ENCODE measurements at places on chromosomes 16 and 17.

- no peak for DNase-seq
Measured at GRCh38 chr16:67372664-67373063, 20.6 kb downstream of the TPPP3 start.

- no peak for DNase-seq
Measured at GRCh38 chr17:8150194-8151119, 1.7 kb downstream of the PER1 start.

GRCh38 chr16:8047736-8048135 is 542.6 kb downstream of the TMEM114 start:
- no peak for DNase-seq

DNA sequence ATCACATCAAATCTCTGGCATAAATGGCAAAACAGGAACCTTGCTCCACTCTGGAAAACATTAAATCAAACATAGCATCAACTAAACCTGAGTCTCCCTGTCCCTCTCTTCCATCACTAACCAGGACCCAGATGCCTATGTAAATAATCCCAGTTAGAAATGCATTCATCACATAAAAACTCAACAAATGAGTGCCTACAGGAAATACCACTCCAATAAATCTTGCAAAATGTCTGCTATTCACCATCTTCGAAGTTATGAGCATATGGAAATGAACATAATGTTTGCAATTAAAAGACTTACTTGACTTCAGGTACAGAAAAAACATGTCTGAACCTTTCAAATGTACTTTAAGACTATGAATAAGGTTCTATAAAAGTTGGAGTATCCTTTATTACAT is 425.0 kb downstream of the CDH11 start:
- no peak for DNase-seq

DNA sequence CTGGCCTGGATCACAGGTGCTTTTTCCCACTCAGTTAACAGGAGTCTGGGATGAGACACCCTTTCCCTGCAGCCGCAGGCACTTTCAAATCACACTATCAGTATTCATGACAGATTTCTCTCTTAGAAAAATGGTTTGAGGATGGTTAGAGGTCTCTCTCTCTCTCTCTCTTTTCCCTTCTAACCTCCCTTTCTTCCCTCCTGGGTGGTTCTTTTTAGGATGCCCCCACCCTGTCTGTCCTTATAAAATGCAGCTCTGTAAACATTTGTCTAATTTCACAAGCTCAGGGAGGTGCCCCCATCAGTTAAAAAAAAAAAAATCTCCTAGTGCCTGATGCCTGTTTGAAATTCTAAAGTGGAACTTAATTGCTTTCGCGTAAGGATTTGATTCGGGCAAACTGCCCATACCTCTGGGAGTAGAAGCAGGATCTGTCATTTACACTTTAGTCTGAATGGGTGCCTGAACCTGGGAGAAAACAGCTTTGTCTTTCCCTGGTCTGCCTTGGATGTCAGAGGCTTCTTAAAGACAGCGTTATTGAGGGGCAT is 158.8 kb downstream of the CCDC182 start:
- DNase-seq: no peak

DNA sequence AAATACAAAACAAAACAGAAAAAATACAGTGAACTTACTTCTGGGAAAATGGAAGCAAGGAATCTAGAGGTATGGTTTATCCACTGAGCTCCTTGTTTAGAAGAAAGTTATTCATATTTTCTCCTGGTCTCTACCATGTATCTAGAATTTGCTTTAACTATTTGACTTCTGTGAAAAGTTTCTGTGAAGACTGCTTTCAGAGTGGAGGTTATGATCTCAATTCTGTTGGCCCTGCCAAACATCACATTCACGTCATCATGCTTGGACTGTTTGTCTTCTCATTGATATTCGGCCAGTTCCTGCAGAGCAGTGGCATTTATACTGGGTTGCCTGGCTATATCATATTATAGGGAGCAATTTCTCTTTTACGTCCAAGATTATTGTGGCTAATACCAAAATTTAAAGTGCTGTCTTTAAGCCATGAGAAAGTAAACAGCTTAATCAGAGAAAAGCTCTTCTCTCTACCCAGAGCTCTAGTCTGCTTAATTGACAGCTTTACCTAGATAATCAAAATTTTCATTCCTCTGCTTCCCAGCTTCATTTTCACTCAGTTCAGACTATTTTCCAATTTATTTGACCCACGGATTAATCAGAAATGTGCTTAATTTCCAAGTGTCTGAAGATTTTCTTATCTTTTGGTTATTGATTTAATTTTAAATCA is at the start of gene ABCA8:
Gene ABCA8 (minus strand): TSS at position 212 of the 661 bp plus-strand sequence. CDS start 13,358 bp downstream, outside the sequence.
- no peak for DNase-seq

- no peak for DNase-seq
Measured at GRCh38 chr17:16378636-16379282, 2.1 kb upstream of the UBB start.

GRCh38 chr16:88144028-88144511 is 192.8 kb downstream of the BANP start:
- no peak for DNase-seq

- DNase-seq: no peak
Measured at GRCh38 chr16:67729636-67730248, 10.6 kb upstream of the GFOD2 start.
